Thyroid gland (tissue), 4 donors: ENCODE measurements at places on chromosomes 13 and 19. TPM values are rescaled to one million over a fixed set of nuclear protein-coding genes. Genes with fewer than 3 reads are reported as not detected.
A peak's percentile ranks its signal among the peaks of the same experiment; 100 is the strongest.

- no peak for DNase-seq
Measured at GRCh38 chr19:16203256-16204004, 5.7 kb downstream of the AP1M1 start.

DNA sequence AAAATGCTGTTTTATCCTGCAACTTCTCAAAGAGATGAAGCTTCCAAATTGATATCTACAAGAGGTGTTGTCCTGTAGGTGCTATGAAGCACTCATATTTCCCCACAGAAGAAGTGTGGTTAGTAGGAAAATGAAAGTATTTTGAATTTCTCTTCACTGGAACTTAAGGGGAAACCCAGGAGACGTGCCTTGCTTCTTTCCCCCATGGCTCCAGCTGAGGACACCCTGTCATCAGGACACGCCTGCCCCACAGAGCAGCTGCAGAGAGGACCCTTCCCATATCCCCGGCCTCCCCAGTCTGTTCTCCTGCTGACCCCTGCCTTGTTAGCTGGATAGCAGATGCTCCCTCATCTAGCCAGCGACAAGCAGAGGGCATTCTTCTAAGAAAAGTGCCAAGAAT is 371.3 kb downstream of the COG6 start:
- no peak for DNase-seq

DNA sequence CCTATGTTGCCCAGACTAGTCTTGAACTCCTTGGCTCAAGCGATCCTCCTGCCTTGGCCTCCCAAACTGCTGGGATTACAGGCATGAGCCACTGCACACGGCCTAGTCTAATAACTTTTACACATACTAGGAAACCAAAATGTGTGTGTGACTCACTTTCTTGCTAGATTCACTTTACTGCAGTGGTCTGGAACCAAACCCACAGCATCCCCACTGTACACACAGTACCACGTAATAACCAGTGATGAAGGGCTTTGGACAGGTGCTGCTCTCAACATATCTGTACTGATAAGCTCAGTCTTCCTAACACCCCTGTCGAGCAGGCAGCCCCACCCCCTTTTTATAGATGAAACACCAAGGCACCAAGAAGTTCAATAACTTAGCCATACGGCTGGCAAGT is 5.1 kb downstream of the DNMT1 start:
- DNase-seq: no peak

GRCh38 chr13:21852043-21852442 is 181.2 kb downstream of the FGF9 start:
- DNase-seq: no peak

DNA sequence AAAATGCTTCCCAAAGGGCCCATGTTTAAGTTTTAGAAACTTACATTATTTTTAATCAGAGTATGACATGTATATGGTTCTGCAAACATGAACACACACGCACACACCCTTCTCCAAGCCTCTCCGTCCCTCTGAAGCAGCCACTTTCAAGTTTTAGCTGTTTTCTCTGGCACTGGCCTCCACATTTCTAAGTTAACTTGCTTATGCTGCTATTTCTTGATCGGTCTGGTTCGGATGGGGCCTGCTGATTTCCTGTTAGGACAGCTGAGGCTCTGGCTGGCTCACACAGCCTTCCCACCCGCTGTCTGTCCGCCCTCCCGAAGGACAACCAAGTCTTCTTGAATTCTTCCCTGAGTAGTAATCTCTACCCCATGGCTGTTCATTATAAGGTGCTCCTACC is 4.4 kb downstream of the SPC24 start:
- no peak for DNase-seq

DNA sequence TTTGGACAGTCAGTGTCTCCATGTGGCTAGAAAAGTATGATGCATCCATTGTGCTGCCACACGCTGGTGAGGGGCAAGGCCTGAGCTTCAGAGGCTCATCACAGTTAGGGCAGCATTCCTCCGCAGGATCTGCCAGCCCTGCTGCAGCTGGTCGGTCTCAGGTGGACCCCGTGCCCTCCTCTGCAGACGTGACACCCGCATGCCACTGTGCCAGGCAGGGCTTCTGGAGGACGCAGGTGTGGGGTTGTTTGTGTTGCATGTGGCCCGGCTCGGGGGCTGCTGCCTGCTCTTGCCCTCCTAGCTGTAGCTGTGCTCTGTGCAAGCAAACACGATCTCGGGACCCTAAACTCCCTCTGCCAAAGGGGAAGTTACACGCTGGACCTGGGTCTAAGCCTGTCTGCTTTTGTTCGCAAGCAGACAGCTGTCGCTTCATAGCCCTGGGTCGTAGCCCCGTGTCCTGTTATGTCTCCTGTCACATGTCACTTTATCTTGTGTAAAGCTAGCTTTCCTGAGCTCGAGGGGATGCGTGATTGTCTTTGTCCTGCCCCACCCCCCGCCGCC is 45.3 kb downstream of the SLC7A9 start:
- no peak for DNase-seq

- no peak for DNase-seq
Measured at GRCh38 chr19:28456708-28457320, 756.1 kb downstream of the UQCRFS1 start.

DNA sequence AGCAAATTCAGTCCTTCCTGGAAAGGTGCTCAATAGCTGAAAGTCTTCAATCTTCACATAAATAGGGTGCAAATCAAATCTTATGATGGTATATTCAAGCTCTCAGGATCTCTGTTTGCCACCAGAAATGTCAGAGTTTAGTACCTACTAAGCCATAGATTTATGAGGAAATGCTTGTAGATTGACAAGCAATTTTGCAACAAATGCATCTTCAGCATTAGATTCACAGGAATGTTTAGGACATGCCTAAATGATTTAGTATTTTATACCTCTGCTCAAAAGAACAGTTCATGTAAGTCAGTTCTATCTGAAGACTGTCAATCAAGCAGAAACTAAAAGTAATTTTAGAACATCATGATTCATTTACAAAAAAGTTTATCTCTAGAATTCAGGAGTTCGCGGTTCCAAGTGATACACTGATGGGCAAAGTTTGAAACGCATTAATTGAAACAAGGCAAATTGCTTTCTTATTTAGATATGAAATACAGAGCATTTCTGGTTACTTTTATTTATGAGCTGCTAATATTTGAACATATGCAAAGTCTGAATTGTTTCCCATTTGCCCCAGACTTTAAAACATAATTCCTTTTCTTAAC is 65.7 kb downstream of the DACH1 start:
- DNase-seq: no peak

- DNase-seq: peak; percentile 89
Measured at GRCh38 chr19:36136964-36137686, 2.7 kb upstream of the CAPNS1 start.

DNA sequence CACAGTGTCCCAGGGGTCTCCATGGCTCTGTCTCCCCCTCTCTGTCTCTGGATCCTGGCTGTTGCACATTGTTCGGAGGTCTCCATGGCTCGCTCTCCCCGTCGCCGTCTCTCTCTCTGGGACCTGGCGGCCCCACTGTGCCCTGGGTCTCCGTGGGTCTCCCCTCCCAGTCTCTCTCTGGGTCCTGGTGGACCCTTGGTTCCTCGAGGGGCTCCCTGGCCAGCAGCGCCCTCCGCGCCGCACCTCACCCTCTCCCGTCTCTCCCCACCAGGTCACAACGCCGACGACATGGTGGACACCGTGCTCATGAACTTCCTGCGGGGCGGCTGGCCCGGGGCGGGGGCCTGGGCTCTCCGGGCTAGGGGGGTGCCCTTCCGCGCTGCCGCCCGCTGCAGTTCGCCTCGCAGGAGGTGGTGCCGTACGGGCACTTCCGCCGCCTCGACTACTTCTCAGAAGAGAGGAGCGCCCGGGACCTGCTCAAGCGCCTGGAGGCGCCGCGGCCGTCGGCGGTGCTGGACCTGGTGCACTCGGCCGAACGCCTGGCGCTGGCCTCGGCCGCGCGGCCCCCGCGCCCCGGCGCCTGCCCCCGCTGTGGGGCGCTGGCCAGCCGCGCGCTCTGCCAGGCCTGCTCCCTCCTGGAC is 29.1 kb downstream of the SIGLEC5 start:
- no peak for DNase-seq

GRCh38 chr19:39251081-39251480 is 2.4 kb upstream of the IFNL4 start:
- no peak for DNase-seq

DNA sequence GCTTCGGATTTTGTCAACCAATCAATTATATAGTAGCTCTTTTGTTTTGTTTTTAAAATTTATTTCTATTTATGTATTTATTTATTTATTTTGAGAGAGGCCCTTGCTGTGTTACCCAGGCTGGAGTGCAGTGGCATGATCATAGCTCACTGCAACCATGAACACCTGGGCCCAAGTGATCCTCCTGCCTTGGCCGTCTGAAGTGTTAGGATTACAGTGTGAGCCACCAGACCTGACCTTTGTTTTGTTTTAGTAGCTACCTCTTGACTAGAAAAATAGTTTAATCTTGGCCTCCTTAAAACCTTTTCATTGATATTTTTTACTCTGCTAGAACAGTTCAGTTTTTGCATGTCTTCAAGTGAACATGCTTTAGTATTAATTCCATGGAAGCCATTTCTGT is 15.1 kb downstream of the GARRE1 start:
- peak; percentile 52 for DNase-seq

DNA sequence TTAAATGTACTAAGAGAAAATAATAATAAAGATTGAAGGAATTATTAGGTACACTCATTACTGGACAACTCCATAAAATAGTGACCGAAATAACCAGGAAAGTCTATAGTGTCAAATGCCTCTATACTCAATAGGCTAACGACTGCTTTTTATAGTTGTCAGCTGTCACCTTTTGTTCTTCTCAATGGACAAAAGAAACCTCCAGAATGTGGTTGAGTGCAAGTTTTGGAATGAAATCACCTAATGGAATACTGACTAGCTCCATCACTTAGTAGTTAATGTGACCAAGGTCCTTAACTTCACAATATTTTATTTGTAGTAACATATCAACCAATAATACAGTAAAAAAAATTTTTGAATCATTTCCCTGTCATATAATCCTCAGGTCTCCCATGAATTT is 18.1 kb downstream of the TSC22D1 start:
- DNase-seq: no peak

GRCh38 chr13:31245598-31246373 is 46.0 kb downstream of the B3GLCT start:
- no peak for DNase-seq

DNA sequence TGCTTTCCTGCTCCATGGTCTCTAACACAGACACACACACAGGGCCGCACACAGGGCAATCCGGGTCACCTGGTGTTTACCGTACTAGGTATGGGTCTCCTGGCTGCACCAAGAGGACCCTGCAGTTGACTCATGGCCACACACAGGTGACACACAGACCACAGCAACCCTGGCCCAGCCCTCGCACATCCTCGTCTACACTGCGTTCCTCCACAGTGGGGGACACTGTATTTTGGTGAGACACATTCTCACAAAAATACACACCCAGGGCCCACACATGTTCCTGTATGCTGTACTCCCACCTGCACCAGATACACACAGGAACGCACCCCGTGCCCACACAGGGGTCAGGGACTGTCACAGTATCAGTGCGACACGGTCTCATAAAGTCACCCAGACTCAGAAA is 12.8 kb downstream of the PDE4A start:
- DNase-seq: no peak

DNA sequence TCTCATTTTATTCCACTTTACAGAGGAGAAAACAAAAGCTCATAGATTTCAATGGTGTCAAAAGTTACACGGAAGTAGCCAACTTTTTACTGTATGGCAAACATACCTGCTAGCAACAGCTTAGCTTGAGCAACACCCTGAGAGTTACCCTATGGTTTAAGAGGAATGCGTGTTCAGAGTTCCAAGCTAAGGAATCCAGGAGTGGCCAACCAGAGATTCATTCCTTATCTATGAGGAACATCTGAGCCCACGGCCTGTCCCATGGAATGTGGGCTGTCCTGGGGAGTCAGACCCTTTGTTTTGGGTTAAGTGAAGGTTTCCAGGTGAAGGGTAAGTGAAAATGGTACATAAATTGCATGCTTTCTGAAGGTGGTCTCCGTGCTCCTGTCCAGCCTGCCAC is 67.5 kb downstream of the STARD13 start:
- no peak for DNase-seq

- DNase-seq: no peak
Measured at GRCh38 chr13:43848001-43848649, 31.4 kb downstream of the CCDC122 start.

GRCh38 chr19:51803967-51804366 is 9.0 kb downstream of the FPR3 start:
- no peak for DNase-seq

DNA sequence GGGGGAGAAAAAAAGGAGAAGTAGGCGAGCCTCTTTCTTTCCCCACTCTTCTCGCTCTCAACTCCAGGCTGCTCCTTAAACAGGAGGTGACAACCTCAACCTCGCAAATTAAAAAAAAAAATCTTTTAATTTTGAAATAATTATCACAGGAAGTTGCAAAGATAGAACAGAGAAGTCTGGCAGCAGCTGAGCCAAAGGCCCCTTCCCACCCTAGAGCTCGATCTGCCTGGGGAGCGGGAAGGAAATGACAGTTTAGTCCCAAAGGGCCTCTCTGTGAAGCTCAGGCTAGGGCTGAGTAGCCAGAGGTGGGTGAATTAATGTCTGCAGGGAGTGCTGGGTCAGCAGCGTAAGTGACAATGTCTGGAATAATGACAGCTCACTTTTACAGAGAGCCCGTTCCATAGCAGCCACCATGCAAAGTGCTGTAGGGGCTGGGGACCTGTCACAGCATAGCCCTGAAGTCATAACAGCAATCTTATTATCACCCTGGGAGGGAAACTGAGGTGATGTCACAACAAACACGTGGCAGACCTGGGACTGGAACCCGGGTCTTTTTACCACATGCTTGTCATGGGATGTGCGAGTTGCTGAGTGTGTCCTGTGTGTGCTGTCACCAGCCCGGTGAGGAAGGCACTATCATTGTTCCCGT is 8.8 kb upstream of the CD22 start:
- no peak for DNase-seq

DNA sequence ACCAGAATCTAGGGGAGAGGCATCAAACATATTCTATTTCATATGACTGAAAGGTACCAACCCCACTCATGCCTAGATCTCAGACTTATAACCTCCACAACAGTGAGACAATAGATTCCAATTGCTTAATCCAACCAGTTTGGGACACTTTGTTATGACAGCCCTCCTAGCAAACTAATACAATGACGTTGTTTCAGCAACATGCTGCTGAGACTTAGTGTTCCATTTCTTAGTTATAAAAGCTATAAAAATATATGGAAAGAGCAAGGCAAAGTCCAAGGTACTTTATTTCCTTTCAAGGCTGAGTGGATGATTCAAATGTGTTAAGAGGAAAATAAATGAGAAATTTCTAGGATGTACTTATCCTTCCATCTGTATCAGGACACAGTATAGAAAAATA is 352.0 kb downstream of the FGF14 start:
- DNase-seq: no peak

Gene ELAVL3
- not detected for total RNA-seq

Gene LCP1
- 9.5 TPM for total RNA-seq

Gene PGLYRP1
- total RNA-seq: not detected

Gene NANOS3
- not detected for total RNA-seq

Gene KIR3DL2
- not detected for total RNA-seq

Gene RHPN2
- total RNA-seq: 11.2 TPM

Gene ZNF578
- 6.9 TPM for total RNA-seq

Gene ANGPTL8
- 3.4 TPM for total RNA-seq

Gene ZNF563
- total RNA-seq: 11.1 TPM

Gene LHB
- total RNA-seq: not detected

Gene S1PR5
- 0.59 TPM for total RNA-seq
